ENCODE measurements at places on chromosomes 6 and 20. TPM values are rescaled to one million over a fixed set of nuclear protein-coding genes. Genes with fewer than 3 reads are reported as not detected.

GRCh38 chr6:129730477-129731165 is 20.6 kb upstream of the ARHGAP18 start:
- DNase-seq: no peak

DNA sequence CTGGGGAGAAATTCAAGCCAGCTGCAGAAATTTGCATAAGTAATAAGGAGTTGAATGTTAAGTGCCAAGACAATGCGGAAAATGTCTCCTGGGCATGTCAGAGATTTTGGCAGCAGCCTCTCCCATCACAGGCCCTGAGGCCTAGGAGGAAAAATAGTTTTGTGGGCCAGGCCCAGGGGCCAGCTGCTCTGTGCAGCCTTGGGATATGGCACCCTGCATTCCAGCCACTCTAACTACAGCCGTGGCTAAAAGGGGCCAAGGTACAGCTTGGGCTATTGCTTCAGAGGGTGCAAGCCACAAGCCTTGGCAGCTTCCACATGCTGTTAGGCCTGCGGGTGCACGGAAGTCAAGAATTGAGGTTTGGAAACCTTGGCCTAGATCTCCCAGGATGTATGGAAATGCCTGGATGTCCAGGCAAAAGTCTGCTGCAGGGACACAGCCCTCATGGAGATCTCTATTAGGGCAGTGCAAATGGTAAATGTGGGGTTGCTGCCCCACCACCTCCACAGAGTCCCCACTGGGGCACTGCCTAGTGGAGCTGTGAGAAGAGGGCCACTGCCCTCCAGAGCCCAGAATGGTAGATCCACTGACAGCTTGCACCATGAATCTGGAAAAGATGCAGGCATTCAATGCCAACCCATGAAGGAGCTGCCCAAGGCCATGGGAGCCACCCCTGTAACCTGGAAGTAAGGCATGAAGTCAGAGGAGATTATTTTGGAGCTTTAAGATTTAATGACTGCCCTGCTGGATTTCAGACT is 126.5 kb downstream of the DTNBP1 start:
- no peak for DNase-seq

DNA sequence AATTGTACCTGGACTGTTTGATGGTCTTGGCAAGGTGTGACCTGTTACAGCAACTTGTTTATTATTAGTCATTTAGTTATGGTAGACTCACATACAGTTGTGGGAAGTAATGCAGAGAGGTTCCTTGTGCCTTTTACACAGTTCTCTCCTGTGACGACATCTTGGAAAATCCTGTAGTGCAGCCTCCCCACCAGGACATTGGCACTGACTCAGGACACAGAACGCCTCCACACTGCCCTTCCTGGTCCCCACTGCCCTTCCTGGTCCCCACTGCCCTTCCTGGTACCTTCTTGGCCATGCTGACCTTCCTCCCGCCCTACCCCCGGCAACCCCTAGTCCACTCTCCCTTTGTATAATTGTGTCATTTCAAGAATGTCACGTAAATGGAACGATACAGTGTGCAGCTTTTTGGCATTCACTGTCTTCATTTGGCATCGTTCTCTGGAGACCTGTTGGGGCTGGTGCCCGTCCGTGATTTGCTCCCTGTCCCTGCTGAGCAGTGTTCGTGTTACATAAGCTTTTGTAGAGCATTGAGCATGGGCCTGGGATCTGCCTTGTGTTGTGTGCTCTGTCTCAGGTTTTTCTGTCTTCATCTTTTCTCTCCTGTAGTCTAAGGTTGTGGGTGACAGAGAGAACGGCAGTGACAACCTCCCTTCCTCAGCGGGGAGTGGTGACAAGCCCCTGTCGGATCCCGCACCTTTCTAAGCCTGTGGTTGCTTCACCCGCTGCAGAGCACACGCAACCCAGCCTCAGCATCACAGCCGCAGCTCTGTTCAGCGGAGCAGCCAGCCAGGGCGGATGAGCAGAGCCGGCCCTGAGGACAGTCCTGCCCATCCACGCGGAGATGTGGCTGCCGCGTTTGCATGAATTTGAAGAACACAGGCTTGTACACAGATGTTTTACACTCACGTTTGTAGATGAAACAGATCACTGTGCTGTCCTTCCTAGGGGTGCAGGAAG is 5.4 kb upstream of the DNAJC5 start:
- no peak for DNase-seq

- no peak for DNase-seq
Measured at GRCh38 chr20:39503902-39504709, 542.0 kb downstream of the DHX35 start.

DNA sequence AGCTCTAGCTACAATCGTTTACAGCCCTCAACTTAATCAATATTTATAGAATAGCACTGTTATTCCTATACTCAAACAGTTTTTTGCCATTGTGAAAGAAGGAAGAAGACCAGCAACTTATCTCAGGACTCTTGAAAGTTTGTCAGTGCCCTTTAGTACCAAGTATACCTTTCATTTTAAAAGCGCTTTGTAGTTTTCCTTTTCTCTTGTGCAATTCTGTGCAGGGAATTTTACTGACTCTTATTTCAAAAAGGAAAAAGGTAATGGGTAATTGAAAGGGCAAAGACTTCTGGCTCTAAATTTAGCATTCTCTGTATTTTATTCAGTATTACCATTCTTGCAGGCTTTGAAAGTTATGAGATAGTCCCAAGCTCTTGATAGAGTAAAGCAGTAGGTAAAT is 16.8 kb upstream of the RHAG start:
- DNase-seq: no peak

DNA sequence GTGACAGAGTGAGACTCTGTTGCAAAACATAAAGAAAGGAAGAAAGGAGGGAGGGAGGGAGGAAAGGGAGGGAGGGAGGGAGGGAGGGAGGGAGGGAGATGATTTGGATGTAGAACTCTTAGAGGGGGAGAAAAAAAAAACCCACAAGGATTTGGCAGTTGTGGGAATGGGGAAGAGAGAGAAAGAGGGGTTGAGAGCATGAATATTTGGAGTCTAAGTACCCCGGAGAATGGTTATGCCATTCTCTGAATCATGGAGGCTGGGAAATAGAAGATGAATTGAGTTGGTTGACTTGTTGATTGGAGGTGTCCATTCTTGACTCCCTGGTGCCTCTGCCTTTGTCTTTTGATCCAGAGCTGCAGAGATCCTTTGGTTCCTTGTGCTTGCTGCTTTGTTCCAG is 35.7 kb downstream of the RALY start:
- DNase-seq: no peak

DNA sequence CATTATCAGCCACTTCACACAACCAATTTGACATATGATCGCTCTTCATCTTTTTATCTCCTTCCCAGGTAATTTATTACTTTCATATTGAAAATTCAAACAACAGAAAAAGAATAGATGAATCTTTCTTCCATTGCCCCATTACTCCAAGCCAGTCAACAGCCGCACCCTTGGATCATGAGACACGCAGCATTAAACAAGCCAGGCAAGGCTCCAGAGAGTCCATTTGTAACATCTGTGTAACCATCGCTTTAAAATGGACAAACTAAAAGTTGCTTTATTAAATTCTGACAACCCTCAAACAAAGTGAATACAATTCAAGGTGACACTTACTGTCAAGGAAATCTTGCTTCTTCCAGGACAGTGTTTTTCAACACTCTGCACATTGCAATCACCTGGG is 200.3 kb downstream of the EPM2A start:
- DNase-seq: no peak

GRCh38 chr20:5931411-5931810 is 18.9 kb downstream of the TRMT6 start:
- DNase-seq: no peak

DNA sequence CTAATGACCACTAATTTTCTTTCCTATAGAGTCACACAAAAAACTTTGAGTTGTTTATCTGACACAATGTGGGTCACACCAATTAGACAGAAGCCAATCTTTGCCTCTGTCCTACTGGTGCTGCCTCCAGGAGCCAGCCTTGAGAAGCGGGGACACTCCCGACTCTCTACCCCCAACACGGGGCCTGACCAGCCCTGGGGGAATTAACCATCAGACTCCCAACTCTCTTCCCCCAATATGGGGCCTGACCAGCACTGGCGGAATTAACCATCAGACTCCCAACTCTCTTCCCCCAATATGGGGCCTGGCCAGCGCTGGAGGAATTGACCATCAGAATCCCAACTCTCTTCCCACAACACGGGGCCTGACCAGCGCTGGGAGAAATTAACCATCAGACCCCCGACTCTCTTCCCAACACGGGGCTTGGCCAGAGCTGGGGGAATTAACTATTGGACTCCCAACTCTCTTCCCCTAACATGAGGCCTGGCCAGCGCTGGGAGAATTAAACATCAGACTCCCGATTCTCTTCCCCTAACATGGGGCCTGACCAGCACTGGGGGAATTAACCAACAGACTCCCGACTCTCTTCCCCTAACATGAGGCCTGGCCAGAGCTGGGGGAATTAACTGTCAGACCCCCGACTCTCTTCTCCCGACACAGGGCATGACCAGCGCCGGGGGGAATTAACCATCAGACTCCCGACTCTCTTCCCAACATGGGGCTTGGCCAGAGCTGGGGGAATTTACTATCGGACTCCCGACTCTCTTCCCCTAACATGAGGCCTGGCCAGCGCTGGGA is 12.5 kb downstream of the CST7 start:
- no peak for DNase-seq

DNA sequence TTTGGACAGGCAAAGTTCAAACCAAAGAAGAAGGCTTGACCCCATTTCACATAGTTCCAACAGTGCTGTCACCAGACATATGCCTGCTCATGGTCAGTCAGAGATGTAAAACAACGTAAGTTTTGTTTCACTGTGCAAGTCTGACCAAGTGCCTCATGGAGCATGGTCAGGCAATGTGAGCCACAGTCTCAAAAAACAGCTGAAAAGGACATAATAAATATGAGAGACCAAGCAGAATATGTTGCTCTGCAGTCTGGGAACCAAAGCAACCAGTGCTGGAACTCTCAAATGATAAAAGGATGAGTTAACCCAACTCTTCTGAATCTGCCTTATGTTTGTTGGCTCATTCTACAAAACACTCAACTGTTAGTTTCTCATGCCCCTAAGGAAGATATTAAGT is 39.9 kb upstream of the DST start:
- DNase-seq: no peak

EYS gene
- not detected for total RNA-seq

TXLNB gene
- 0.52 TPM for total RNA-seq

ADAM33 gene
- not detected for total RNA-seq

FAM217A gene
- not detected for total RNA-seq

MOG gene
- total RNA-seq: not detected

ECT2L gene
- not detected for total RNA-seq

TOX2 gene
- total RNA-seq: 1.7 TPM

NKAPL gene
- total RNA-seq: not detected

EEF1A2 gene
- total RNA-seq: 0.99 TPM

LY6G6D gene
- total RNA-seq: not detected

HDGFL1 gene
- not detected for total RNA-seq

DDX43 gene
- 2.0 TPM for total RNA-seq

LCA5 gene
- total RNA-seq: 0.08 TPM
